ENCODE measurements at places on chromosomes 13 and 19.

GRCh38 chr13:112966776-112967175 is 2.2 kb upstream of the MCF2L start:
- no peaks in the 10 kb centered on the region for H3K36me3 ChIP-seq
- no peaks in the 10 kb centered on the region for H3K27me3 ChIP-seq
- no peak for DNase-seq
- peaks cover 3% of the 10 kb centered on the region for H3K4me1 ChIP-seq

DNA sequence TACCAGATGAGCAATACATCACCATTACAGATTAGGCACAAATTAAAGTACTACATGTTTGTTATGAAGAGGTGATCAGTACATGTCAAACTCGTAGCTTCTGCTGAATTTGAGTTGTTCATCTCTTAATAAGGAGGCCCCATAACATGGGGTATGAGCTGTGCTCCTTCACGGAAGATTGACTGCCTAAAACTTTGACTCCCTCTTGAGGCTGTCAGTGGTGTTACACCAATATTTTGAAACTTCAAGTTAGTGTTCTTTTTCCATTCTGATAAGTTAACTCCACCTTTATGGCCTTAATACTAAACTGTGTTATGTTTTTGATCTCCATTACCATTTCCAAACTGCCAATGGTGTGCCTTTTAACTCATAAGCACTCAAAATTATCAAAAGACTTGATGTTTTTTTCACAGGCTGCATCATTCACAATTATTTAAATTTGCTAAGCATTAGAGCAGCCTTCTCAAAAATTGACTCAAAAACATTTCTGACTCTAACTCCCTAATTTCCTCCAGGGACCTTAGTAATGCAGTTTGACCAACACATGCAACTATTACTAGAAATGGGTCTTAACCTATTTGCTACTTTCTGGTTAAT is 1591.5 kb downstream of the PCDH9 start:
- no peaks in the 10 kb centered on the region for H3K36me3 ChIP-seq
- no peak overlapping the region for H3K27ac ChIP-seq
- H3K27me3 ChIP-seq = no peaks in the 10 kb centered on the region
- DNase-seq = no peak

GRCh38 chr13:22736084-22736767 is 444.6 kb upstream of the SGCG start:
- no peaks in the 10 kb centered on the region for H3K27me3 ChIP-seq
- H3K4me1 ChIP-seq = no peaks in the 10 kb centered on the region
- no peak for DNase-seq
- H3K36me3 ChIP-seq = no peaks in the 10 kb centered on the region
- H3K27ac ChIP-seq = no peak overlapping the region

DNA sequence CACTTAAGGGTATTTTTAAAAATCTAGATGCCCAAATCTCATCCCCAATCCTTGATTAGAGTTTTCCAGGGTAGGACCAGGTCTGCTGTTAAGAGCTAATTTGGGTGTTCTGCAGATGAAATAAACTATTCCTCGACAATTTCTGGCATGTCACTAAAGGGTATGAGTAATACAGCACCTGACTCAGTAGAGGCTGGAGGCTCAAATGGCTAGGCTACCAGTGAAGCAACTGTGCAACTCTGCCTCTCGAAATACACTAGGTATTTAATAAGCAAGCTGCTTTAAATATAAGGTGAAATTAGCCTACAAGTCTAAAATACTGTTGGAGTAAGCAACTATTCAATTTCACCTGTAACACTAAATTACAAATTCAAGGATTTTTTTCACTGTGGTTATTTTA is 1.5 kb downstream of the RNF6 start:
- H3K27me3 ChIP-seq = no peaks in the 10 kb centered on the region
- H3K4me3 ChIP-seq = peak overlapping the region; percentile 75
- H3K4me1 ChIP-seq = peaks cover 12% of the 10 kb centered on the region
- no peak overlapping the region for H3K27ac ChIP-seq
- DNase-seq = no peak

DNA sequence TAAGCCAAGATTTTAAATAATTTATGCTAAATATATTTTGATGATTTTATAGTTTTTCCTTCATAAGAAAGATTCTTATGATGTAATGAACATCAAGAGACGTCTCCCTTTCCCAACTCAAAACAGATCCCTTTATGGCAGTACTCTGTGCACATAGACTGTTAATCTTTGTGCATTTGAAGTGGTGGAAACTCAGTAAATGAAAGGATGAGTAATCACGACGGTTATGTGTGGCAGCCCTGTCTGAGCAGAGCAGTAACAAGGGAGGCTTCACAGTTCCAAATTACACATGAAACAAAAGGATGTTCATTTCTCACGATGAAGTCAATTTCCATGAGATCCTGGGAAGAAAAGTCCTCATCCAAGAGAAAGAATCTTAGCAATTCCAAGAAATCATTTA is 498.1 kb downstream of the KLF5 start:
- DNase-seq = no peak
- H3K36me3 ChIP-seq = no peaks in the 10 kb centered on the region
- no peaks in the 10 kb centered on the region for H3K4me1 ChIP-seq
- no peak overlapping the region for H3K4me3 ChIP-seq
- H3K27me3 ChIP-seq = no peaks in the 10 kb centered on the region
- no peak overlapping the region for H3K27ac ChIP-seq

DNA sequence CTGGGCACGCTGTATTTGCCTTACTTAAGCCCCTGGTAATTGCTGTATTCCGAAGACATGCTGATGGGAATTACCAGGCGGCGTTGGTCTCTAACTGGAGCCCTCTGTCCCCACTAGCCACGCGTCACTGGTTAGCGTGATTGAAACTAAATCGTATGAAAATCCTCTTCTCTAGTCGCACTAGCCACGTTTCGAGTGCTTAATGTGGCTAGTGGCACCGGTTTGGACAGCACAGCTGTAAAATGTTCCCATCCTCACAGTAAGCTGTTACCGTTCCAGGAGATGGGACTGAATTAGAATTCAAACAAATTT is 676 bp downstream of the BRCA2 start:
- peak overlapping the region; percentile 98 for H3K27ac ChIP-seq
- no peaks in the 10 kb centered on the region for H3K27me3 ChIP-seq
- peaks cover 2% of the 10 kb centered on the region for H3K4me1 ChIP-seq
- H3K36me3 ChIP-seq = no peaks in the 10 kb centered on the region

GRCh38 chr13:36850790-36851438 is 31.9 kb downstream of the RFXAP start:
- H3K27me3 ChIP-seq = no peaks in the 10 kb centered on the region
- H3K4me3 ChIP-seq = no peak overlapping the region
- H3K27ac ChIP-seq = no peak overlapping the region
- H3K36me3 ChIP-seq = peaks cover 17% of the 10 kb centered on the region
- DNase-seq = no peak

GRCh38 chr13:50677258-50677657 is 166.2 kb downstream of the DLEU7 start:
- no peaks in the 10 kb centered on the region for H3K36me3 ChIP-seq
- H3K4me1 ChIP-seq = no peaks in the 10 kb centered on the region
- no peaks in the 10 kb centered on the region for H3K27me3 ChIP-seq
- DNase-seq = no peak
- no peak overlapping the region for H3K4me3 ChIP-seq

- no peaks in the 10 kb centered on the region for H3K36me3 ChIP-seq
- no peaks in the 10 kb centered on the region for H3K4me1 ChIP-seq
- DNase-seq = no peak
- no peak overlapping the region for H3K27ac ChIP-seq
- H3K27me3 ChIP-seq = no peaks in the 10 kb centered on the region
- H3K4me3 ChIP-seq = no peak overlapping the region
Measured at GRCh38 chr13:68998056-68998455, 1109.6 kb upstream of the ATXN8OS start.

DNA sequence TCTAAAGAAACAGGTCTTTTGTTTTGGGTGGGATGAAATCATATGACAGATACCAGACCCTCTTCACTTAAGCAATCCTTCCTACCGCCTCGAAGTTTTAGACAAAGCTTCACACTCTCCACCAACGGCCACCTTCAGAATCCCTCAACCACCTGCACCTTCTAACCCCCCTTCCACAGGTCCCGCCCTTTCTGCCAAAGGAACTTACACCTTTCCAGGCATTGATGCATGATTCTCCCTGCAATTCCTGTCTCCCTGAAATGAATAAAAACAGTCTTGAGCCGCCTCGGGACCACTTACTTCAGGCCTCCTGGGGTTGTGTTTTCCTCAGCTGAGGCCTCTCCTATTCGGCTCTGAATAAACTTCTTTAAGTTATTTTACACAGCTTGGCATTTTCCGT is 859 bp downstream of the ZNF433 start:
- H3K4me3 ChIP-seq = peak overlapping the region; percentile 68
- DNase-seq = no peak
- no peaks in the 10 kb centered on the region for H3K4me1 ChIP-seq

DNA sequence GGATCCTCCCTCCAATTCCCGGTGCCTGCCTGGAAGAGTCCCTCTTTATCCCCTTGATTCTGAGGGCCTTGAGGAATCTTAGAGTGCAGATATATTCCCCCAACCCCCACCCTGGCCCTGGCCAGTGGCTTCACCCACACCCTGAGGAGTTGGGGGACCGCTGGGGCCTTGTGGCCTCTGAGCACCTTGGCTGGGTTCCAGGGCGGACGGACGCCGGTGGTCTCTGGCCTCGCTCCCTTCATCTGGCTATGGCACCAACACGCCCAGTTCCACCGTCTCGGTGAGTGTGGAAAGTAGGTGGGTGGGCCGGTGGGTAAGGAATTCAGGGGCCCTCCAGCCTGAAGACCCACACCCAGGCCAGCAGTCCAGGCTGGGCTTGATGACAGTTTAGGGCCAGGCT is 5.0 kb downstream of the MAST1 start:
- H3K4me3 ChIP-seq = no peak overlapping the region
- peaks cover 13% of the 10 kb centered on the region for H3K4me1 ChIP-seq
- H3K27me3 ChIP-seq = peaks cover 23% of the 10 kb centered on the region
- no peaks in the 10 kb centered on the region for H3K36me3 ChIP-seq
- no peak overlapping the region for H3K27ac ChIP-seq

DNA sequence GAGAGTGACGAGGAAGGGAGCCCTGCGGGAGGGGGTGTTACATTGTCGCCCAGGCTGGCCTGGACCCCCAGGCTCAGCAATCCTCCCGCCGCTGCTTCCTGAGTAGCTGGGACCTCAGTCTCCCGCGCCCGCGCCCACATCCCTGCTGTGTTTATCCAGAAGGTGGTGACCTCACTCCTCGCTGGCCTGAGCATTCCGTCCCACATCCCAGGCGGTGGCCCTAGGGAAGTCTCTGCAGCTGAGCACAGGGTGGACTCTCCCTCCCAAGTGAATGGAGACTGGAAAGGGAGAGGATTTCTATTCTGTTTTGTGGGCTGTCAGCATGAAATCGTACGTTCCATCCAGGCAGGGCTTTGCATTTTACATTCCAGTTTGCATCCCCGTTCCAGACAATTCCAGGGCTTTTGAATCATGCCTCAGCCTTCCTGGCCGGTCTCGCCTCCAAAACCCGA is 401 bp upstream of the ZNF765 start:
- peak overlapping the region; percentile 83 for H3K27ac ChIP-seq
- no peaks in the 10 kb centered on the region for H3K4me1 ChIP-seq
- DNase-seq = peak; percentile 9
- peaks cover 11% of the 10 kb centered on the region for H3K36me3 ChIP-seq
- no peaks in the 10 kb centered on the region for H3K27me3 ChIP-seq

GRCh38 chr13:24734950-24735349 is 29.0 kb upstream of the RNF17 start:
- DNase-seq = no peak
- no peak overlapping the region for H3K4me3 ChIP-seq
- no peak overlapping the region for H3K27ac ChIP-seq
- H3K4me1 ChIP-seq = no peaks in the 10 kb centered on the region
- no peaks in the 10 kb centered on the region for H3K36me3 ChIP-seq

- no peak overlapping the region for H3K27ac ChIP-seq
- peak; percentile 89 for DNase-seq
- no peaks in the 10 kb centered on the region for H3K27me3 ChIP-seq
- peaks cover 7% of the 10 kb centered on the region for H3K36me3 ChIP-seq
- peaks cover 14% of the 10 kb centered on the region for H3K4me1 ChIP-seq
Measured at GRCh38 chr19:47790398-47790814, 11.9 kb downstream of the SELENOW start.

DNA sequence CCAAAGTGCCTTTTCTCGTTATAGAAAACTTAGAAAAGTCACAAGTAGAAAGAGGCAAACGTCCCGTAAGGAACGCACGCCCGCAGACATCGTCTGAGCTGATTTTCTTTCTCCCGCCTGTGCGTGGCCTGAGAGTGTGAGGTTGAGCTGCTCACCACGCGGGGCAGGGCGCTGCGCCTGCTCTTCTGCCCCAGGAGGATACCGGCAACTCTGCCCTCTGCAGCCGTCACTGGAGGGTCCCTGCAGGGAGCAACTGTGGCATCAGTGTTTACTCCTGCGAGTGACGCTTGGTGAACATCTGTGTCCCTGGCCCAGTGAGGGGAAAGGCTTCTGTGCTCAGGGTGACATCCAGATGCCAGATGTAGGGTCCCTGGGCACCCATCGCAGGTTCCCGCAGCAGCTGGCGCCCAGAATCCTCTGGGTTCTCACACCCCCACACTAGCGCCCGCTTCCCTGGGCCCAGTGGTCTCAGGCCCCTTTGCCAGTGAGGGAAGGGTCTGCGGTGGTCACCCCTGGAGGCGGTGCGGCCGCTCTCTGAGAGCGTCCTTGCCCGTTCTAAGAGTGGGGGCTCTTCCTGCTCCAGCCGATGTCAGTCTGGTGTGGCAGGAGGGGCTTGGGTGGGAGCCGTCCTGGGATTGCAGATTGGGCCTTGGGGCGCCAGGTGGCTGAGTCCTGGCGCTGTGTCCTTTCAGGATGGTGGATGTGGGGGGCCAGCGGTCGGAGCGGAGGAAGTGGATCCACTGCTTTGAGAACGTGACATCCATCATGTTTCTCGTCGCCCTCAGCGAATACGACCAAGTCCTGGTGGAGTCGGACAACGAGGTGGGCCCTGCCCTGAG is 17.4 kb upstream of the GNA15 start:
- no peak overlapping the region for H3K4me3 ChIP-seq
- no peaks in the 10 kb centered on the region for H3K27me3 ChIP-seq
- peaks cover 63% of the 10 kb centered on the region for H3K36me3 ChIP-seq
- no peak overlapping the region for H3K27ac ChIP-seq
- DNase-seq = no peak
- no peaks in the 10 kb centered on the region for H3K4me1 ChIP-seq

DNA sequence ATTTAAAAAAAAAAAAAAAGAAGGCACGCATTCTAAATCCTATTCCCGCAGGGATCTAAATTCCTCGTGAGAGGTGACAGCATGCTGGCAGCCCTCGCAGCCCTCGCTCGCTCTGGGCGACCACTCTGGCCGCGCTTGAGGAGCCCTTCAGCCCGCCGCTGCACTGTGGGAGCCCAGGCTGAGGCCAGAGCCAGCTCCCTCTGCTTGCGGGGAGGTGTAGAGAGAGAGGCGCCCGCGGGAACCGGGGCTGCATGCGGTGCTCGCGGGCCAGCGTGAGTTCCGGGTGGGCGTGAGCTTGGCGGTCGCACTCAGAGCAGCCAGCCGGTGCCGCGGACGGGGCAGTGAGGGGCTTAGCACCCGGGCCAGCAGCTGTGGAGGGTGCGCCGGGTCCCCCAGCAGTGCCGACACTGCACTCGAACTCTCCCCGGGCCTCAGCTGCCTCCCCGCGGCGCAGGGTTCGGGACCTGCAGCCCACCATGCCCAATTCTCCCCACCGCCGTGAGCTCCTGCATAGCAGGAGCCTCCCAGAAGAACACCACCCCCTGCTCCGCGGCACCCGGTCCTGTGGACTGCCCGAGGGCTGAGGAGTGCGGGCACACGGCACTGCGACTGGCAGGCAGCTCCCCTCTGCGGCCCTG is 553.9 kb downstream of the LMO7 start:
- H3K27ac ChIP-seq = no peak overlapping the region
- H3K4me1 ChIP-seq = no peaks in the 10 kb centered on the region
- no peaks in the 10 kb centered on the region for H3K36me3 ChIP-seq
- DNase-seq = no peak
- no peak overlapping the region for H3K4me3 ChIP-seq

- H3K4me1 ChIP-seq = no peaks in the 10 kb centered on the region
- H3K4me3 ChIP-seq = no peak overlapping the region
- no peak for DNase-seq
Measured at GRCh38 chr13:42486711-42487198, 87.2 kb upstream of the TNFSF11 start.
